Bronchial epithelial cell (primary cell): ENCODE measurements at places on chromosomes 1 and 21. TPM values are rescaled to one million over a fixed set of nuclear protein-coding genes. Genes with fewer than 3 reads are reported as not detected.

Gene LCA5L
- total RNA-seq: 0.53 and 3.2 TPM in 2 replicates

Gene RXFP4
- total RNA-seq: not detected in 2 replicates

Gene UQCRHL
- total RNA-seq: 1.8 and 4.9 TPM in 2 replicates

DNA sequence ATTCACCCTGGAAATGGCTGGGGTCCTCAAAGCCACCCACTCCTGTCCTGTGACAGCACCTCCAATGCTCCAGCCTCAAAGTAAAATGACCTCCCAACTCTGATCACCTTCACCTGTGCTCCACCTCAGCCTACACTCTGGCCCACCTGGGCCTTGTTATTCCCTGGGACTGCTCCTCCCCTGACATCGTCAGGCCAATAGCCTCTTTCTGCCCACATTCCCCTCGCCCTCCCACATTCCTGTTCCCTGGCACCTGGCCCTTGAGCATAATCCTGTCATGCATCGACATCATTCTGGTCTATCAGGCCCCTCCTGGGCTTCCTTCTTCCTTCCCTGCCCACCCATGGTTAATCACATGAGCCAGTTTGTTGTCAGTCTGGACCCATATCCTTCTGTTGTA, 13.2 kb upstream of the BCAR3 start:
- peak; percentile 86 for DNase-seq

- DNase-seq: no peak
These were observed 143.1 kb downstream of the CACNA1E start for GRCh38 chr1:181626279-181626938.

GRCh38 chr1:90176530-90176929, 181.6 kb downstream of the ZNF326 start:
- peak; percentile 77 for DNase-seq

DNA sequence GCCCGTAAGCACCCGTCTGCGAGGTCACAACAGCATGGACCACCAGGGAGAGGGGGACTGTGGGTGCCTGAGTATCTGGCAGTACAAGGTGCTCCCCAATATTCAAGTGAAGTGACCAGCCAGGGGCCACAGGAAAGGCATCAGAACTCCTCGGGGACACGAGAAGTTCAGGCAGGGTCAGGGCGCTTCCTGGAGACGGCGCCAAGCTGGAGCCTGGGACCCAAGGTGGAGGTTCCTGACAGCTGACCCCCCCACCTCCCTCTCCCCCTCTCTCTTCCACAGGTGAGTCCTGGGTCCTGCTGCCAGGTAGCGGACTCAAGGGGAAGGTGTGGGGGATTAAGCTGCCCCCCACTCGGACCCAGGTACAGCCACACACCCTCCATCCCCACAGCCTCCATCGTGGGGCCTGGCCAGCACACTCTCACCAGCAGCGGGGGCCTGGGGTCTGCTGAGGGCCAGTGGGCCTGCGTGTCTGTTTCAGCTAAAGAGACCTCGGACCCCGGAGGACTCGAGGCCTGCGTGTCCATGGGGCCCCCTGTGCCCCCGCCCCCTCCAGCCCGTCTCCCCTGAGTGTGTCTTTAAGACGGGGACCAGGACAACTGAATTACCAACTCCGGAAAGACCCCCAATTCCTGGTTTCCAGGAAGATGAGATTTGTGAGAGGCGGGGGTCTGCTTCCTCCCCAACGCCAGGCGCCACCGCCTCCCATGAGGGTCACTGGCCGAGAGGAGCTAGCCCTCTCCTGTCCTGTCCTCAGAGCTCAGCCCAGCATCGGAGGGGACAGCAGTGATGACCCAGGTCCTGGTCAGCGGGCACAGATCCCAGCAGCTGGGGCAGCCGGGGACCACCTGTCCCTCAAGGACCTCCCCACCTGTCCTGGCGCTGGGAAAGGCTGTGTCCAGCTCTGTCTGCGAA, 6.2 kb downstream of the TNFRSF18 start:
- no peak for DNase-seq

DNA sequence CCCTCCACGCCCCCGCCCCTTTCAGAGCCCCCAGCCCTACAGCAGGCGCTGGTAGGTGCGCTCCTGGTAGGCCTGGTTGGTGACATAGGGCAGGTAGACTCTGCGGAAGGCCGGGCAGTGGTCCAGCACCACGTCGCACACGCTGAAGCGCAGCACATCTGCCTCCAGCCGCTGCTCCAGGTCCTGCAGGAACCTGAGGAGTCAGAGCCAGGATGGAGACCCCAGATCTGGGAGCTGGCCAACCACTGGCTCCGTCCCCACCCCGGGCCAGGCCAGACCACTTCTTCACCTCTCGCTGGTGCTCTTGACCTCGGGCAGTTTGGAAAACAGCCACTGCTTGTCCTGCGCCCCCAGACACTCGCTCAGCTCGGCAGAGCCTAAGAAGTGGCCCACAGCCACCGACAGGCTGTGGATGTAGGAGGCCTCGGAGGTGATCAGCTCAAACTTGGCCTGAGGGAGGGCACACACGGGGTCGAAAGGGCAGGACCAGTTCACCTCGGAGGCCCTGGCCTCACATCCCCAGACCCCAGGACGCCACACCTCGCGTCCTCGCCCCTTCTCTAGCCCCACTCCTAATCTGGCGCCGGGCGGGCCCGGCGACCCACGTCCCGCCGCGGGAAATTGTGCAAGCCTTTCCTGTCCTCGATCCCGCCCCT, 6.4 kb downstream of the ARHGEF19 start:
- no peak for DNase-seq

DNA sequence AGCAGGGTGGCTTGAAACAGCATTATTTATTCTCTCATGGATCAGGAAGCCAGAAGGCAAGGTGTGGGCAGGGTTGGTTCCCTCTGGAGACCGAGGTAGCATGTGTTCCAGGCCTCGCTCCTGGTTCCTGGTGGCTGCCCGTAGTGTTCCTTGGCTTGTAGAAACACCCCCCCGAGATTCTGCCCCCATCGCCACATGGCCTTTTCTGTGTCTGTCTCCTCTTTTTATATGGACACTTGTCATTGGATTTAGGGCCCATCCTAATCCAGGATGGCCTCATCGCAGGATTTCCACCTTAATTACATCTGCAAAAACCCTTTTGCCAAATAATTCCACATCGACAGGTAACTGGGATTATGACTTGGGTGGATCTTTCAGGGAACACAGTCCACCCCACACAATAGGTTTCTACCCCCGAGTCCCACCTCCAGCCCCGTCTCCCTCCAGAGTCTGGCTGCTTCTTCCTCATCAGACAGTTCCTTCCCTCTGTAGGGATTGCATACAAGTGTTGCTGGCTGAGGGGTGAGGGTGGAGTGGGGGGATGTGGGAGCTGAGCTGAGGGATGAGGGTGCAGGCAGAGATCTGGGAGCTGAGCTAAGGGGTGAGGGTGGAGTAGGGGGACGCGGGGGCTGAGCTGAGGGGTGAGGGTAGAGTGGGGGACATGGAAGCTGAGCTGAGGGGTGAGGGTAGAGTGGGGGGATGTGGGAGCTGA, 12.3 kb upstream of the NPHP4 start:
- DNase-seq: no peak

DNA sequence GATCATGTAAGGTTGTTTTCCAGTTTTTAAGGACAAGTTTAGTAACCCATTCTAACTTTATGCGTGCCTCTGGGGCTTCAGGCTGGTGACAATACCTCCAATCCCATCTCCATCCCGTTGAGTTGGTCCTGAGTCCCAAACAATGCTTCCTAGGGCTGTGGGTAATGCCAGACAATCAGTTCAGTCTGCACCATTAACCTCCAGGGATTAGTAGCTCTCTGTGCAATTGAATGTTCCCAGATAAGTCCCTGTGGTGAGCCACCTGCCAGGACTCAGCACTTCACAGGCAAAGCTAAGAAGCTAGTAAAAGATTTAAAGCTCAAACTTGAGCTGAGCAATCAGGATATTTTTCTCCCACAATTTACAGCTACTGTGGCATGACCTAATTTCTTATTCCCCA, 462.2 kb upstream of the PTBP2 start:
- DNase-seq: no peak
